ENCODE measurements at places on chromosomes 11 and 22. TPM values are rescaled to one million over a fixed set of nuclear protein-coding genes. Genes with fewer than 3 reads are reported as not detected.

DNA sequence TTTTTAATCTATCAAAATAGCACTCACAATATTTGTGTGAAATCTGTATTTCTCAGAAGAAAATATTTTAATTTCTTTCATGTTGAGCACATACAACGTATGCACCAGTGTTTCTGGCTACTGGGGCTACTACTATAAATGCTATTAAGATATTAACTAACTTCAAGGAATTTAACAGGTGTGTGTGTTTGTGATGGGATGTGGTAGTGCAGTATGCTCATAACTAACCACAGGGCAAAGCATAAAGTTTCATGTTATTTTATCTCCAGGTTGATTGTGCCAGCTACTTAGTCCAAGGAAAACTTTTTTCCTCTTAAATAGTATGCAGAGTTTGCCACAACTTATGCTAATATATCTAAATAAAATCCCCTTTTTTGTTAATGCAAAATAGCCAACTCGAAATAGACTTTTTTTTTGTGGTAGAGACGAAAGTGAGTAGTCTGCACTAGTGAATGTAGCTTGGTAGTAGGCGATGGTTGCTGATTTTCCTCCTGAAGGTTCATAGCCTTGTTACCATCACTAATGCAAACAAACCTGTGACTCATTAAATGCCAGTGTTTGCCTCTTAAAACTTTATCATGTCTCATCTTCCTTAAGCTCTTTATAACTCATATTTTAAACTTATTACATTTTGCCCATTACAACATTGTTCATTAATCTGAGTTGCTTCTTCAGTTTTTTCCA is 565.5 kb upstream of the ANO3 start:
- H3K27me3 ChIP-seq, result no peaks in the 10 kb centered on the region
- H3K4me1 ChIP-seq, result no peaks in the 10 kb centered on the region
- H3K27ac ChIP-seq, result no peak overlapping the region

DNA sequence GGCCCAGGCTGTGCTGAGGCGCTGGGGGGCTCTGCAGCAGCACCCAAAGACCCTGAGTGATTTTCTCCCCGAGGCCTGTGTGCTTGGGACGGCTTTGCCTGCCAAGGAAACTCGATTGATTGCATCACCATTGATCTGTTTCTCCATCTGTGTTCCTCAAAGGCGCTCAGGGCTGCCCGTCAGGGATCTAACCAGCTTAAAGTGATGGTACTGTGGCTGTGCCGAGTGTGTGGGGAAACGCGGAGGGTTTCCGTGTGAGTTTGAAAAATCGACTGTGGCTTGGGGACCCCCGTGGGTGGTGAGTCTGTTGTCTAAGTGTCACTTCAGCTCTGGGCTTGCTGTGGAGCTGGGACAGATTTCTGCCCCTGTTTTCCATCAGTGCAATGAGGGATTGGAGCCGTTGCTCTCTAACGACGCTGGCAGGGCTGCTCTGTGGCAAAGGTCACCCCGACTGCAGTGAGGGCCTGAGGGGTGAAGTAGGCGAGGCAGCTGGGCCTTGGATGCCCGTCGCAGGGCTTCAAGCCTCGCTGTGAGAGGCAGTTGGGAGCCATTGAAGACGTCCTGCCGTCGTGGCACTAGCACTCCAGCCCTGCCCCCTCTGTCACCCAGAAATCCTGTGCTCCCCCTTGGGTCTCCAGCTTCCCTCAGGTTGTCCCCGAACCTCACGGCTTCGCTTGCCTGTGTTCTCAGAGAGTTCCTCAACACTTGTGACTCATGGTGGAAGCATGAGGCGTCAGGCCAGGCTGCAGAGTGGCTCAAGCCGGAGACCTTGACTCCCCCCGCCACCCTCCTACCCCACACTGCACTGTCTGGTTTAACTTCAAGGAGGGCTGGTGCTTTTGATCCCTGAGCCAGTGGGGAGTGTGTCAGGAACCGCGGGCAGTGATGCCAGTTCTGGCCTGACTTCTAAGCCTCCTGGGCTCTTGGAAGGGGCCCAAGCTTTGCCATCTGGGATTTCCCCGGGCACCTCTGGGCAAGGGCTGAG is 21.8 kb downstream of the CACNA1I start:
- no peak for DNase-seq
- H3K27me3 ChIP-seq, result peaks cover 2% of the 10 kb centered on the region
- H3K4me3 ChIP-seq, result no peak overlapping the region
- no peaks in the 10 kb centered on the region for H3K4me1 ChIP-seq
- no peaks in the 10 kb centered on the region for H3K36me3 ChIP-seq

DNA sequence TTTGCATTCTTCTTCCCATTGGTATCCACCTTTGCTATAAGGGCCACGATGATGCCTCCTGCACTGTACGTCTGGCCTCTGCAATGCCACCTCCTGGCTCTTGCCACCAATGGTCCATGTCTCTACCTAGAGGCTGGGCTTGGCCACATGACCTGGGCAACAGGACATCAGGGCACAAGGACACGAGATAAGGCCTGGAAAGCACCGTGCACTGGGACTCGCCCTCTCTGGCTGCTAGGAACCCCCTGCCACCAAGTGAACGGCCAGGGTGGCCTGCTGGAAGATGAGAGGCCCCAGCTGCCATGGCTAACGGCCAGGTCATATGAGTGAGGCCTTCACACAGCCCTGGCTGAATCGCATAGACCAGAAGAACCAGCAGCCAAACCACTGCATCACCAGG is 87.4 kb downstream of the TRMU start:
- H3K36me3 ChIP-seq, result no peaks in the 10 kb centered on the region
- no peak overlapping the region for H3K4me3 ChIP-seq
- no peak for DNase-seq
- H3K27me3 ChIP-seq, result no peaks in the 10 kb centered on the region

GRCh38 chr11:46669711-46670139 is 30.7 kb downstream of the ARHGAP1 start:
- no peaks in the 10 kb centered on the region for H3K27me3 ChIP-seq
- no peak for DNase-seq
- H3K4me3 ChIP-seq, result no peak overlapping the region

- H3K36me3 ChIP-seq, result no peaks in the 10 kb centered on the region
- H3K27me3 ChIP-seq, result no peaks in the 10 kb centered on the region
- H3K4me3 ChIP-seq, result no peak overlapping the region
- no peaks in the 10 kb centered on the region for H3K4me1 ChIP-seq
- H3K27ac ChIP-seq, result no peak overlapping the region
Observed at GRCh38 chr11:70901951-70902521, 350.3 kb downstream of the SHANK2 start.

DNA sequence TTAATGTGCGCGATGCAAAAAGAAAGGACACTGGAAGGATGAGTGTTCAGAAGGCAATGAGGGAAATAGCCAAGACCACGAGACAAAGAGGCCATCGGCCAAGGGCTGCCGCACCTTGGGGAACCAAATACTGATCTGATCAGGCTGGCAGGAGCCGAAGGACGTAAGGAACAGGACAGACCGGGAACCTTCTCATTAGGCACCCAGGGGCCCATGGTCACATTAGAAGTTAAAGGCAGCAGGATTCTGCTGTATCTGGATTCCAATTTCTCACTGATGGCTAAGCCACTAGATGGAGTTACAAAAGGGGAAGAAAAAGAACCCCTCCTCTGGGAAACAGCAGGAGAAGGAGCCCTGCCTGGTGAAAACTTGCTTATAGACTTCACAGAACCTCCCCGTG is 28.8 kb upstream of the CPT1A start:
- no peaks in the 10 kb centered on the region for H3K36me3 ChIP-seq
- no peak for DNase-seq
- H3K27ac ChIP-seq, result no peak overlapping the region

DNA sequence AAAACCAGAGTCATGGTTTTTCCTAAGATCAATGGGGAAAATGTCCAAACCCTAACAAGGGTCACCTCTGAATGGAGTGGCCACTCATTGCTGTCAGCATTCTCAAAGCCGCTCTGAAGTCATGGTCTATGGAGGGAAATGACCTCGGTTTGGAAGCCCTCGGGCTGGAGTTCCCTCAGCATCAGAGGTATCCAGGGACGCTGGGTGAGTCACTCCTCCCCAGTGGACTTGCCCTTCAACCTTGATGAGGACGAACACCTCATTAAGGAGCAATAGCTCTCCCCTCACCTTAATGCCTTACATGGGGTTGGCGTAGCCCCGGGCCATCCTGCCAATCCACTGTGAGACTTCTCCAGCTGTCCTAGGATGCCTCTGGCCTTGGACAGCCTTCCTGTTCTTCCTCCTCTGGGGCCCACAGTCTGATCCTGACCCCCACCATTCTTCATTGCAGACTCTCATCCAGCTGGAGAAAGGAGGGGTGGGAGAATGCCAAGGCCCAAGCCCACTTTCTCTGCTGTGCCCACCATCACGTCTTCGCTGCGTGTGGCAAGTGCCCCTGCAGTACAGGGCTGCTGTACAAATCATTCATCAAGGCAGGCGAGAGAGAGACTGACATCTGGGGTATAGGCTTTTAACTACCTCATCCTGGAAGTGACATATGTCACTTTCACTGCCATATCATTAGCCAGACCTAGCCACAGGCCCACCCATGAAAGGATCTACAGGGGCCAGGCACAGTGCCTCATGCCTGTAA is 25.4 kb upstream of the MYH9 start:
- no peak overlapping the region for H3K27ac ChIP-seq
- no peak overlapping the region for H3K4me3 ChIP-seq
- no peak for DNase-seq
- H3K4me1 ChIP-seq, result peaks cover 53% of the 10 kb centered on the region
- no peaks in the 10 kb centered on the region for H3K36me3 ChIP-seq

The CTNND1 gene
- total RNA-seq, result 17.1 TPM

The OR5A1 gene
- not detected for total RNA-seq

The MGAT3 gene
- total RNA-seq, result 13.7 TPM

The NOL12 gene
- 39.0 TPM for total RNA-seq

All from natural killer cell (primary cell).